Right lung (tissue), 10 donors: ENCODE measurements at places on chromosomes 5 and 9.
A peak's percentile ranks its signal among the peaks of the same experiment; 100 is the strongest.

GRCh38 chr9:127280880-127281660 lies 16.5 kb downstream of the GARNL3 start:
- DNase-seq: no peak

- DNase-seq: no peak
Observed at GRCh38 chr9:89743573-89744254, 138.9 kb downstream of the GADD45G start.

DNA sequence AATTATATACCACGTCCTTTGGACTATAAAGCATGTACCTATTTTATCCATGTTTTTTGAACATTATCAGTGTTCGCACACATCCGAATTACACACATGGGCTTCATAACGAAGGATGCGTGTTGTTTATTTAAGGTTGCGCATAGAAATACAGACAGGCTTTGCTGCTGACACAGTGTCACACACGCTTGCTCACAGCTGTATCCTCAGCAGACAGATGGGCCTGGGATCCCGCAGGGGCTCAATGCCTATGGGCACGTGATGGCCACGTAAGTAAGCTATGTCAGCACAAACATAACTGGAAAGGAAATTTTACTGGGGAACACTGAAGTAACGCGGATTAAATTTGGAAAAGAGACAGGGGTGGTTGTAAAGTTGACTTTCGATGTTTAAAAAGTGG lies 76.6 kb downstream of the OTULIN start:
- peak; percentile 18 for DNase-seq

DNA sequence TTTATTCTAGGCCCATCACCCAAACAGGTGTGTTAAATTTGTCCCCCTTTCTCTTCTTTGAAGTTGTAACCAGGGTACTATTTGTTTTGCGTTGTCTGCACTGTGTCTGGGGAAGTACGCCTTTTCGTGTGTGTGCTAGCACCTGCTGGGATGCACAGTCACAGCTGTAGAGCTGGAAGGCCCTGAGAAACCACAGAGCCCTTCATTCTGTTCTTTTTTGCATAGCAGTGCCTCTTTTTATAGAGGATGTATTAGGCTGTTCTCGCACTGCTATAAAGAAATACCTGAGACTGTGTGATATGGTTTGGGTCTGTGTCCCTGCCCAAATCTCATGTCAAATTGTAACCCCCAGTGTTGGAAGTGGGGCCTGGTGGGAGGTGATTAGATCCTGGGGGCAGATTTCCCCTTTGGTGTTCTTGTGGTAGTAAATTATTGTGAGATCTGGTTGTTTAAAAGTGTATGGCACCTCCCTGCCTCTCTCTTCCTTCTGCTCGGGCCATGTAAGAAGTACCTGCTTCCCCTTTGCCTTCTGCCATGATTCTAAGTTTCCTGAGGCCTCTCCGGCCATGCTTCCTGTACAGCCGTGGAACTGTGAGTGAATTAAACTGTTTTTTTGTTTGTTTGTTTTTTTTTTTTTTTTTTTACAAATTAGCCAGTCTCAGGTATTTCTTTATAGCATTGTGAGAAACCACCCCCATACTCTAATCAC lies 14.0 kb downstream of the SEC61B start:
- DNase-seq: no peak

GRCh38 chr5:80761966-80762365 lies 107.2 kb upstream of the DHFR start:
- no peak for DNase-seq

GRCh38 chr9:22913518-22913917 lies 466.9 kb downstream of the DMRTA1 start:
- no peak for DNase-seq

GRCh38 chr5:142847898-142848790 lies 78.0 kb downstream of the ARHGAP26 start:
- DNase-seq: no peak

DNA sequence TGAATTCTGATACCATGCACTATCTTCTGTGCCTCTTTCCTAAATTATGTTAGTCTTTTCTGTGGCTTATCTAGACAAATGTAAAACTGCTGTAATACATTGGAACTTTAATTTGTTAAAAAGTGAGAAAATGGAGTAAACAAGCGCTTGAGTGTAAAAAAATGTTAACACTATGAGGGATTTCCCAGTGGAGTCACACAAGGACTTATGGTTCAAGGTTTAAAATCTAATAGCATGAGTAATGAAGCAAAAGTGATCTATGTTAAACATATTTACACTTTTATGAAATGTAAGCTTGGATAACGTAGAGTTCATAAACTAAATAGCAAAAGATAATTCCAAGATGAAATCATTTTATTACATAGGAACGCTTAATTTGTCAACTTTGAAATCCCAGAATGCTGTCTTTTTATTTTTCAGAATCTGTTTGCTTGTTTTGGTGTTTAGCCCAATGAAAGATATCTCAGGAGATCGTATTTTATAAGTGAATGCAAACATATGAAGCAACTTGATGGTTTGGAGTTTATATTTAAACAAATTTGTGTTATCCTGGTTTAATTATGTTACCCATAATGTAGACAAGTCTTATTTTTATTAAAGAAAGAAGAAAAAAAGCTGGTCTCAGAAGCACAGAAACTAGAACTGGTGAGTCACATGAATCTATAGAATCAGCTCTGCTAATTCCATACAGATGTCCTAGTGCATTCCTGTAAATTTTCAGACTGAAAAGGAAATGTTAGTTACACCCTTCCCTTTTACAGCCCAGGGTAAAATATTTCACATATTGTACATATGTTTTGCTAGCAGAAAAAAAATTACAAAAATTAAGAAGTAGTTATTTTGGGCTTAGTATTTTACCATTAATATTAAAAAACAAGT lies 34.2 kb upstream of the FBN2 start:
- no peak for DNase-seq

- no peak for DNase-seq
Observed at GRCh38 chr9:75996726-75997125, 106.3 kb downstream of the PCSK5 start.

DNA sequence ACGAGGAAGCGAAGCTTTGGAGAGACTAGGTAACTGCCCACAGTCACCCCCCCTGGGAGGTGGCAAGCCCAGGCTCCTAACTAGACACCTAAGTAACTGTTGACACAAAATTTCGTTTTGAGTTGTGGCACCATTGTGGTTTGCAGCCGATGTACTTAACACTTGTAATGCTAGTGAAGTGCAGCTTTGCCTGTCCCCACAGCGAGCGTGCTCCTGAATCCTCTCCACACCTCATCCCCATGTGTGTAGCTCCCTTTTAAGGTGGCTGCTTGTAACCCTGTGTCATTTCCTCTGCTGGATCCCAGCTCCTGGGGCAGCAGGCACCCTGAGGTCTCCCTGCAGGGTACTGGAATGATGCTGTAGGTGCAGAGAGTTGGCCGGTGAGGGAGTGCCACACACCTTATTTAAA lies 114.9 kb downstream of the TRIO start:
- DNase-seq: no peak

DNA sequence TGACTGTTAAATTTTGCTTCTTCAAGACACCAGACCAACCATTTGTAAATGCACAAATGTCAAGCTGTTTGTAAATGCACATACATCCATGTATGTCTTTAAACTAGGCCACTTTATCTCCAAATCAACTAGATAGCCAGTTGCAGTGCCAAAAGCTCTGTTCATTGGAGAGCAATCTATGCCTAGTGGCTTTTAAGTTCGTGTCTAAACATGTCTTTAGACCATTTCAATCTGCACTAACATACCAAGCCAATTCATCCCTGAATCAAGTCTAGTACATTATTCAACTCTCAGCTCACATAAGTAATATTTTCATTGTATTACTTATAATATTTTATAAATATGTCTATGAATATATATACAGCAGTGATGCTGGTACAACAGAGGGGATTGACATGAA lies 985.9 kb downstream of the CDH18 start:
- DNase-seq: no peak

GRCh38 chr5:68189613-68190012 lies 25.9 kb upstream of the PIK3R1 start:
- DNase-seq: no peak

- DNase-seq: peak; percentile 51
Observed at GRCh38 chr5:132180134-132180745, 47.4 kb downstream of the P4HA2 start.

DNA sequence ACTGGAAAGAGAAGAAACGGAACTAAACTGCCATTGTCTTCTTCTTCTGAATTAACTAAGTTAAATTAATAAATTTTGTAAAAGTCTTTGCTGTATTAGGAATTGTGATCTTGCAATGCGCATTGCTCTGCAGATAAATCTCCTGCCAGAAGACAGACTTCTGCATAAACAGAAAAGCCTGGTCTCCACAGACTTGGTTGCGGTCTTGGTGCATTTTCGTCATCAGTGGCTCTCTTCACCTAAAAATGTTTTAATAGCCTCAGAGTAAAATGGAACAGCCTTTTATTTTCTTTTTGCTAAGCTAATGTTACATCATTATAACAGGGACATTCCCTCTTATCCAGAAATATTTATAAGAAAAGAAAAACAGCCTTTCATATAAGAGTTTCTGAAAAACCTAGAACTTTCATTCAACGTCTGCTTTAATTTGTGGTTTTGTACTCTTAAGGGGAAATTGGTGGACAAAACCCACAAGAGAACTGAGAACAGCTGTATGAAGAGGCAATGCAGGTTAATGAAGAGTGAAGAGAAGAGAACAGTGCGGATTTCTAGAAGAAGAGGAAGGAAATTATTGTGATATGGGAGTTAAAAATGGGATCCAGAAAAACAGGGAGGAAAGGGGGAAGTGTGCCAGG lies 10.1 kb downstream of the IFNA5 start:
- DNase-seq: no peak

GRCh38 chr9:4654538-4654937 lies 7.6 kb upstream of the PLPP6 start:
- DNase-seq: no peak

DNA sequence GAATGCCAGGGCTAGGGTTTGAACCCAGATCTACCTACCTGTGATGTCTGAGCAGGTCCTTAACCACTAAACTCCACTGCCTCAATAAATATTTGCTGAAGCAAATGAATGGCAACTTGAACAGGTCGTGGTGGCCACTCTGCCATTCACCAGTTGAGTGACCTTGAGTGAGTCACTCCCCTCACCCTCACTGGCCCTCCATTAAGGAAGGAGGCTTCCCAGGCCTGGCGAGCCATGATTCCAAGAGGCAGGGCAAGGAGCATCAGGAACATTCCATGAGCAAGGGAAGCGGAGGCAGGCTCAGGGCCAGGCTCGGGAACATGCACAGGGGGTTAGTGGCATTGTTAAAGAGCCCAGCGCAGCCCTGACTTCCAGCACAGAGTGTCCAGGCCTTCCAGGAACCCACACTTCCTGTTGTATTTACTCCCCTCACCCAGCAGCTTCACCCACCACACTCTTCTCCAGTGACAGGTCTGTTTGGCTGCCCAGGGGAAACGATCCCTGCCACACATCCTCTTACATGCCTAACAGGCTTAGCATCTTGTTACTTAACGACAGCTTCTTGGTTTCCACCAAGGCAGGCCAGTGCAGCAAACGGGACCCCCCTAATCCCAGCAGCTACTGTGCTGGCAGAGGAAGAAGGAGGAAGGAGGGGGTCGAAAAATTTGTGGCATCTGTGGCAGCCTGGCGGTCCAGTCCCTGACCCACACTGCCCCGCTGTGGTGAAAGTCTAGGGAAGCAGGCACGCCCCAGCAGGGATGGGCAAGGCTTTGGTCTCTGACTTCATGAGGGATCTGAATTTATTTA lies 43.7 kb upstream of the TTC1 start:
- DNase-seq: peak; percentile 34

DNA sequence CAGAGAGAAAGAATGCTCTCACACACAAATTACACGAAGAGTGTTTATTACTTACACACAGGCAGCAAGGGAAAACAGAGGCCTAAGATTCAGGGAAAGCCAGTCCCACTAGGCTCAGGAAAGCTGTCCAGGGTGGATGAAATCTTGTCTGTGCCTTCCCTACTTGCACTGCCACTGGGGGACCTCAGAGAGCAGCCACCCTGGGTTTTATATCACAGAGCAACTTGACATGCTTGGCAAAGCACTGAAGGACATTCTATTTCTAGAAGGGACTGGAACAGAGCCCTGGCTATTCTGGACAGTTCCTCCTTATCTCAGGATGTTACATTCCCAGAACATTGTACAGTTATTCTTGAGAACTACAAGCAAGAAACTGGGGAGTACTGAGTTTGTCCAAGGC lies 7.5 kb upstream of the PRSS3 start:
- DNase-seq: no peak

GRCh38 chr9:126630458-126631237 lies 16.9 kb downstream of the LMX1B start:
- DNase-seq: no peak

- DNase-seq: no peak
Observed at GRCh38 chr5:95883185-95884016, 60.9 kb upstream of the GLRX start.
